ENCODE measurements at places on chromosomes 3 and 15. TPM values are rescaled to one million over a fixed set of nuclear protein-coding genes. Genes with fewer than 3 reads are reported as not detected.

Gene APH1B
- 11.5 TPM for total RNA-seq

Gene PLSCR2
- 0.18 TPM for total RNA-seq

Gene RPP25
- 6.1 TPM for total RNA-seq

Gene CSPG4
- under 0.01 TPM for total RNA-seq

Gene TEX55
- total RNA-seq = not detected

Gene EXD1
- total RNA-seq = under 0.01 TPM

Gene SLC6A1
- total RNA-seq = 0.19 TPM

Gene DBR1
- 15.0 TPM for total RNA-seq

Gene NEIL1
- 9.4 TPM for total RNA-seq

Gene STRIT1
- total RNA-seq = not detected

Data from endothelial cell of coronary artery (primary cell).